Liver (tissue), 10 donors: ENCODE measurements at places on chromosomes 2 and 18.

GRCh38 chr2:46161911-46162310 lies 135.3 kb upstream of the EPAS1 start:
- peaks cover 13% of the 10 kb centered on the region for H3K36me3 ChIP-seq
- H3K4me3 ChIP-seq = no peak overlapping the region
- H3K4me1 ChIP-seq = no peaks in the 10 kb centered on the region
- DNase-seq = no peak

DNA sequence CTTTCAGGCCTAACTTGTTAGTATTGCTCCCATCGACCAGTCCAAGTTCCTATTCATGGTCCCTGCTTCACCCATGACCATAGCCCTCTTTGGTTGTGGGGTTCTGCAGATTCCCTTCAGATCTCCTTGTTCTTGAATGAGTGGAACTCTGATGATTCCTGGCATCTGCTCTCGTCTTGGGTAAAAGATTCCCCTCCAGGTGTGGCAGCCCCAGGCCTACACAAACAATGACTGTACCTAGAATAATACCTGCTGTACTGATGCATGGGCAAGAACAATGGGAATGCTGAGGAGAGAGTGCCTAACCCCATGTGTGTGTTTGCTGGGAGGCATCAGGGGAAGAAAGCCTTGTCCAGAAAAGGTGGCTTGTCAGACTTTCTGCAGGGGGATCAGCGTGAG lies 39.2 kb upstream of the MRPL19 start:
- no peaks in the 10 kb centered on the region for H3K36me3 ChIP-seq
- H3K4me3 ChIP-seq = no peak overlapping the region
- no peaks in the 10 kb centered on the region for H3K4me1 ChIP-seq
- H3K27ac ChIP-seq = no peak overlapping the region
- no peaks in the 10 kb centered on the region for H3K27me3 ChIP-seq

DNA sequence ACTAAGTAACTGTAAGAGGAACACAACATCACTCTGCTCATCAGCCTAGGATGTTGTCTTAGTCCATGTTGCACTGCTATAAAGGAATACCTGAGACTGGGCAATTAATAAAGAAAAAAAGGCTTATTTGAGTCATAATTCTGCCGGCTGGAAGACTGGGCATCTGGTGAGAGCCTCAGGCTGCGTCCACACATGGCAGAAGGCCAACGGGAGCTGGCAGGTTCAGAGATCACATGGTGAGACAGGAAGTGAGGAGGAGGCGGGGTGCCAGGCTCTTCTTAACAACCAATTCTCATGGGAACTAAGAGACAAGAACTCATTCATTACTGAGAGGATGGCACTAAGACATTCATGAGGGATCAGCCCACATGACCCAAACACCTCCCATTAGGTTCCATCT lies 46.8 kb downstream of the EPG5 start:
- no peak overlapping the region for H3K27ac ChIP-seq
- H3K4me1 ChIP-seq = peaks cover 3% of the 10 kb centered on the region
- no peaks in the 10 kb centered on the region for H3K27me3 ChIP-seq
- H3K4me3 ChIP-seq = no peak overlapping the region
- peaks cover 3% of the 10 kb centered on the region for H3K36me3 ChIP-seq
- DNase-seq = no peak

DNA sequence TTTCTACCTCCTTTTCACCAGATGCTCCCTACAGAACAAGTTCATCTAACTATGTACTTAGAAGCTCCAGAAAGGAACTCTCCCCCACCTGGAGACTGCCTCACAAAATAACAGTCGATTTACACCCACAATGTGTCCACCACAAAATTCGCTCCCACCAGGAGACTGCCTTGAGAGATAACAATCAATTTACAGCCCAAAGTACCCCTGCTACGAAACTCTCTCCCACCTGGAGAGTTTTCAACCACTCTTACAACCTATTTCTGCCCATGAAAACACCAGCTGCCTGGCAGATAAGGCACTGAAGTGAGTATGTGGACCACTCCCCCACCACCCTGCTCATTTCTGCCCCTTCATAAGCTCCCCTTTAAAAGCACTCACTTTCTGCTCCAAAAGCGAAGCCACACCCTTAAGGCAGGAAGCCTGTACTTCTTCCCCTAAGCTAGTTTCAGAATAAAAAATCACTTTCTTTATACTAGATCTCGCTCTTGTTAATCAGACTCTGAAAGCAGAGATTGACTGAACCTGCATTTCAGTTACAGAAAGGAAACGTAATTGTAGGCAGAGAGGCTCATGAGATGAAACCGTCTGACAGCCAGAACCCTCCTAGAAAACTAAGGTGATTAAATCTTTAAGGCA lies 94.4 kb upstream of the RBBP8 start:
- no peaks in the 10 kb centered on the region for H3K27me3 ChIP-seq
- no peak for DNase-seq
- H3K27ac ChIP-seq = no peak overlapping the region

DNA sequence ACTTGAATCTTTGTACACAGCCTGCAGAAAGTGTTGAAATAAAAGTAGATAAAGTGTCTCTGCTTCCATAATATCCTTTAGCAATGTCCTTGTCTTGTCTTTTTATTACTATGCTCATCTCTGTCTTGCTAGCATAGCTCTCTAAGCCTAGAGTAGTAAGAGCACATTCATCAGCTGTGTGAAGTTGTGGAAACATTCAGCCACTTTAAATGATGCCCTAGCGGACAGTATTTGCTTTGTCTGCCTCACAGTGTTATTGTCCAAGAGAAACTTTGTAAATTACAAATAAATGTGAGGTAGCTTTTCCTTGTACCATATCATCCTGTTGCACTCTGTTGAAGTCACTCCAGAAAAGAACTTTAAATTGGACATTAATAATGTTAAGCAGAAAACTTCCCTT lies 60.3 kb upstream of the TTC21B start:
- no peaks in the 10 kb centered on the region for H3K36me3 ChIP-seq
- H3K27me3 ChIP-seq = no peaks in the 10 kb centered on the region
- no peak overlapping the region for H3K4me3 ChIP-seq

- H3K4me3 ChIP-seq = no peak overlapping the region
- H3K4me1 ChIP-seq = no peaks in the 10 kb centered on the region
- H3K36me3 ChIP-seq = no peaks in the 10 kb centered on the region
- no peaks in the 10 kb centered on the region for H3K27me3 ChIP-seq
- no peak overlapping the region for H3K27ac ChIP-seq
These were observed 82.5 kb upstream of the STPG4 start for GRCh38 chr2:47237375-47238334.

- H3K4me3 ChIP-seq = no peak overlapping the region
- DNase-seq = no peak
- no peak overlapping the region for H3K27ac ChIP-seq
- H3K4me1 ChIP-seq = no peaks in the 10 kb centered on the region
These were observed 596.1 kb upstream of the KLHL29 start for GRCh38 chr2:22788749-22789327.

GRCh38 chr18:12155996-12156395 lies 62.4 kb downstream of the ANKRD62 start:
- no peak overlapping the region for H3K27ac ChIP-seq
- DNase-seq = no peak
- H3K4me1 ChIP-seq = no peaks in the 10 kb centered on the region

GRCh38 chr2:182132605-182133004 lies 147.0 kb downstream of the PPP1R1C start:
- H3K27ac ChIP-seq = no peak overlapping the region
- no peak for DNase-seq
- no peaks in the 10 kb centered on the region for H3K4me1 ChIP-seq
- H3K4me3 ChIP-seq = no peak overlapping the region
- H3K36me3 ChIP-seq = no peaks in the 10 kb centered on the region

GRCh38 chr2:42169874-42170521 lies 845 bp downstream of the EML4 start:
- H3K27ac ChIP-seq = peak overlapping the region; percentile 94
- no peaks in the 10 kb centered on the region for H3K27me3 ChIP-seq
- no peak for DNase-seq
- H3K4me1 ChIP-seq = peaks cover 15% of the 10 kb centered on the region
- H3K4me3 ChIP-seq = peak overlapping the region; percentile 97
- H3K36me3 ChIP-seq = no peaks in the 10 kb centered on the region

GRCh38 chr2:148132412-148132811 lies 111.5 kb downstream of the MBD5 start:
- DNase-seq = no peak
- H3K36me3 ChIP-seq = no peaks in the 10 kb centered on the region
- no peaks in the 10 kb centered on the region for H3K4me1 ChIP-seq
- H3K4me3 ChIP-seq = no peak overlapping the region
- H3K27me3 ChIP-seq = no peaks in the 10 kb centered on the region
- H3K27ac ChIP-seq = no peak overlapping the region

- no peak overlapping the region for H3K4me3 ChIP-seq
- no peak for DNase-seq
- no peaks in the 10 kb centered on the region for H3K27me3 ChIP-seq
- no peaks in the 10 kb centered on the region for H3K36me3 ChIP-seq
- H3K27ac ChIP-seq = no peak overlapping the region
These were observed 73.3 kb upstream of the KLF7 start for GRCh38 chr2:207238831-207239701.

GRCh38 chr2:31230751-31231150 lies 3.2 kb upstream of the EHD3 start:
- no peak overlapping the region for H3K4me3 ChIP-seq
- peaks cover 2% of the 10 kb centered on the region for H3K27me3 ChIP-seq
- peaks cover 7% of the 10 kb centered on the region for H3K4me1 ChIP-seq
- DNase-seq = no peak
- H3K36me3 ChIP-seq = no peaks in the 10 kb centered on the region

- no peaks in the 10 kb centered on the region for H3K36me3 ChIP-seq
- no peaks in the 10 kb centered on the region for H3K4me1 ChIP-seq
- no peak for DNase-seq
- H3K27me3 ChIP-seq = no peaks in the 10 kb centered on the region
These were observed 47.0 kb upstream of the GBX2 start for GRCh38 chr2:236215196-236215595.

- no peaks in the 10 kb centered on the region for H3K4me1 ChIP-seq
- H3K27me3 ChIP-seq = no peaks in the 10 kb centered on the region
- H3K27ac ChIP-seq = no peak overlapping the region
- no peak overlapping the region for H3K4me3 ChIP-seq
- DNase-seq = no peak
These were observed 249.4 kb upstream of the SLC14A2 start for GRCh38 chr18:45365835-45366234.

DNA sequence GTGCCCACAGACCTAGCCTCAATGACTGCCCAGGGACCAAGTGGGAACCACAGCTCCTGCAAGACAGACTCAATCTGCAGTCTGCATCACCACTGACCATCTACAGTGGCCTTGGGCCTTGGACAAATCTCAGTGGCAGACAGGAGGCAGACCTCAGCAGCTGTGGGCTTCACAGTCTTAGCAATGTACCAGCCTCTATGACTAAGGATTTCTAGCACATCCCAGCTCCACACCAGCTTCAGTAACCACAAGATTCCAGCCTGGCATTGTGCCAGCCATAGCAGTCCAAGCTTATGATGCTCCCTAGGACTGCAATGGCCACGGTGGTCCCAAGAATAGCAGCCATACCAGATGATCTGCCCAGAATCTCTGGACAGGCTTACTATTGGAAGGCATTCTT lies 19.6 kb upstream of the WDR75 start:
- DNase-seq = no peak
- H3K36me3 ChIP-seq = no peaks in the 10 kb centered on the region
- no peak overlapping the region for H3K27ac ChIP-seq
- H3K4me3 ChIP-seq = no peak overlapping the region
- H3K4me1 ChIP-seq = no peaks in the 10 kb centered on the region

GRCh38 chr2:135612319-135612718 lies 81.0 kb downstream of the R3HDM1 start:
- no peak for DNase-seq
- no peak overlapping the region for H3K27ac ChIP-seq
- H3K36me3 ChIP-seq = no peaks in the 10 kb centered on the region
- no peak overlapping the region for H3K4me3 ChIP-seq
- H3K4me1 ChIP-seq = no peaks in the 10 kb centered on the region

GRCh38 chr2:64742678-64743077 lies 89.0 kb upstream of the SERTAD2 start:
- H3K27ac ChIP-seq = no peak overlapping the region
- DNase-seq = no peak
- H3K27me3 ChIP-seq = no peaks in the 10 kb centered on the region
- no peaks in the 10 kb centered on the region for H3K36me3 ChIP-seq

DNA sequence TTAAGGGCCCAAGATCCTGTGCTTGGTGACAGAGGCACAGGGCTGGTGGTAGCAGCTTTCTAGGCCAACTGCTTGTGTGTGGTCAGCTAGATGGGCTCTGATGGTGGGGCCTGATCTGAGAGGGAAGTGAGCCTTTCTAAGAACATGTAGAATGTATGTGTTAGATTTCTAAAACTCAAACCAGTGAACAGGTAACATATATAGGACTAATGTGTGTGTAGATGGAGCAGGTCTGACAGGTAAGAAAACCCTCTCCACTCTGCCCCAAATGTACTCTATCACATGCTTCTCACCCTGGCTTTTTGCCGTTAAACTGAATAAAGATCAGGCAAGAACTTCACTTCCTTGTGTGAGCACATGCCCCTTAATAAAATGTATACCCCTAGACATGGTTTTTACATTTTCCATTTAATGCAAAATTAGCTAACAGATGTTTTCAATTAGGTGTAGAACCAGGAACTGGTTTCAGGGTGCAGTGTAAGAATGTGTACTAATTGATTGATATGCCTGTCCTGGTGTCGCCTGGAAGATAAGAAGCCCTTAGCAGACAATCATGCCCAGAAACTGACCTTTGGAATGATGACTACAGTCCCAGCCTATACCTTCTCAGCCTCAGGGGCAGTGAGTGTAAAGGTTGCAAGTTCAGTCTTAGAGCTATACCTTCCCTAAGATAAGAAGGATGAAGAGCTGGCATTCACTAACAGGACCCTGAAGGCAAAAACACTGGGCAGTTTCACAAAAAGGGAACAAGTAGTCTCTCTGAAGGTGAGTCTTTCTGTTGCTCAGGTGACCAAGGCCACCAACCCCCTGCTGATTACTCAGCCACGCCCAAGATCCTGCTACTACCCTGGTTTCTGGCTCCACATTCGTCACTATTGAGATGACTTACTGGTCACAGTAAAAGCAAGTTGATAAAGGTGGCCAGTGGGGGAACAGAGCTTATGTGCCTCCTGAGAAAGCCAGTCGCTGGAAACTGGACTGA lies 71.2 kb downstream of the SPATS2L start:
- H3K4me3 ChIP-seq = no peak overlapping the region
- H3K27ac ChIP-seq = peak overlapping the region; percentile 91
- no peaks in the 10 kb centered on the region for H3K36me3 ChIP-seq
- H3K27me3 ChIP-seq = no peaks in the 10 kb centered on the region
